Activated CD8-positive, alpha-beta memory T cell treated with anti-CD3 and anti-CD28 coated beads for 48 hours (primary cell): ENCODE measurements at places on chromosomes 11 and 22.

DNA sequence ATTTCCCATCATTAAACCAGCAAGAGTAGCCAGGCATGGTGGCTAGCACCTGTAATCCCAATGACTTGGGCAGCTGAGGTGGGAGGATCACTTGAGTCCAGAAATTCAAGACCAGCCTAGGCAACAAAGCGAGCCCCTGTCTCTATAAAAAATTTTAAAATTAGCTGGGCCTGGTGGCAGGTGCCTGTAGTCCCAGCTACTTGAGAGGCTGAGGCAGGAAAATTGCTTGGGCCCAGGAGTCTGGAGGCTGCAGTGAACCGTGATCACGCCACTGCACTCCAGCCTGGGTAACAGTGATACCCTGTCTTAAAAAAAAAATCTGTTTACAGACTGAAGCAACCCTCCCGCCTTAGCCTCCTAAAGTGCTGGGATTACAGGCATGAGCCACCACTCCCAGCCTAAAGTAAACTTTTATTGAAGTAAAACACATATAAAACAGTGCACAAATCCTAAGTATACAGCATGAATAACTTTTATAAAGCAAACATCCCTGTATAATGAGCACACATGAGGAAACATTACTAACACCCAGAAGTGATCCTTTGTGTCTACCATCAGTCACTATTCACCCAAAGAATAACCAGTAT lies 12.6 kb downstream of the UCP3 start:
- DNase-seq = no peak

DNA sequence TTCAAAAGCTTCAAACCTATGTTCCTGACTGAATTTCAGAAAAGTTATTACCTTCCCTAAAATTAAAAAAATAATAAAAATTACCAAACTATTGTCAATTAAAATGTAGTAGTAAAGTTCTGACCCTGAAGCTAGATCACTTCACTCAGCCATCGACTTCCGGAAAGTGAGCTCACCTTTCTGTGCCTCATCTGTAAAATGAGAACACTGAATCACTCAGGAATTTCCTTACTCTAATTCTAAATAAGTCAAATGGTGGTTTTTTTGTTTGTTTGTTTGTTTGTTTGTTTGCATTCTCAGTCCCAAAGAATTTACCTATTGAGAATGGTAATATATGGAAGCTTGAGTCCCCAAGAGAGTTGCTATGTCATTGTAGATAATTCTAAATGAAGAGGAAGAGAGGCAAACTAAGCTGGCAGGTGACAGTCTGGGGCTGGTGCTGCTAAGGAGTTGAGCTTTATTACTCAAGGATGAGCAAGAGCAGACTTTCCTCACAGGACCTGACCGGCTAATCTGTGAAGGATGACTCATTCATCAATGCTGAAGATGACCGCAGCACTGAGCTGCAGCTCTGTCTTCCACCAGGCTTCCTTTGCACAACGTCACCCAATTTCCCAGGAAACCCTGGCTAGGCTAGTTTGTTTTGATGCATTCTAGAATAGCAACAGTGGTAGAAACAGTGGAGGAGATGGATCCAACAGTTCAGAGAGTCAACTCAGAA lies 248.8 kb downstream of the RAB38 start:
- DNase-seq = no peak

DNA sequence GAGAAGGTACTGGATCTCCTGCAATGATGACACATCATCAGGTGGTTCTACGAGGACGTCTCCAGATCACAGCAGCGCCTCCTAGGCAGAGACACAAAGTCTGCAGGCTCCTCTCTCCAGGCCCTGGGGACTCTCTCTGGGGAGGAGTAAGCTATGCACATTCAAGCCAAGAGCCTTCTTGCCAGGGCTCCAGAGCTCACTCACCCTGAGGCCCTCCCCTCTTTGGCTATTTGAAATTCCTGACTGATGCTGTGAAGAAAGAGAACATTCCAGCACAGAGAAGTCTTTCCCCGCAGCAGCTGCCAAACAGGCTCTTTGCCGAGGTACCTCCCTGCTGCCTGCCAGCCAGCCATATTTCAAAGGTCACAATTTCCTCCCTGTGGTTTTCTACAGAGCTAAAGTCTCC lies 204.9 kb downstream of the CSNK2A3 start:
- DNase-seq = no peak

DNA sequence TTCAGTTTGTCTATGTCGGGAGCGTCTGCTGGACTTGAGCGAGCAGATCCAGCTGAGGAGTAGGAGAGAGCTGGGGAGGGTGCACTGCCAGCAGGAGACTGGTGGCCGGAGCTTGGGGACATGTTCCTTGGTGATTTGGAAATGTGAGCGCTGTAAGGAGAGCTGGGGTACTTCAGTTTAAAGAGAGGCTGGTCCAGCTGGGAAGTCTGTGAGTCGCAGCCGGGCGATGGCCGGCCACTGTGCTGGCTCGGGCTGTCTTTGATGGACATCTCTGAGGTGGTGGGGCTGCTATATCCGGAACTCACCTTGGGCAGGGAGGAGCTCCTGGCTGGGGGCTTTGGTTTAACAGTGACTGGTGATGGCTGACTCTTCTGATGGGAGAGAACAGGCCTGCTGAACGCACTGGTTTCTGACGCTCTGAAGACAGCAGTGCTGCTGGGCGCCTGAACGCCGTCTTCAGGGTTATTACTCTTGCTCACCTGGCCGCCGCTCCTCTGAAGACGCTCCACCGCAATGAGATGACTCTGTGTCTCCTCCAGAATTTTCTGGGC lies 63.6 kb upstream of the PITPNB start:
- DNase-seq = no peak

- no peak for DNase-seq
Measured at GRCh38 chr11:61528114-61528513, 19.6 kb downstream of the LRRC10B start.
